ENCODE measurements at places on chromosomes 5 and 9. TPM values are rescaled to one million over a fixed set of nuclear protein-coding genes. Genes with fewer than 3 reads are reported as not detected.

The MCTP1 gene
- 1.4 TPM for total RNA-seq

The ADRB2 gene
- total RNA-seq: 0.54 TPM

The CEL gene
- total RNA-seq: 0.87 TPM

The PIK3R1 gene
- total RNA-seq: 60.7 TPM

The PCDHB5 gene
- total RNA-seq: 10.2 TPM

The SPINK13 gene
- total RNA-seq: not detected

The PTGES gene
- total RNA-seq: 3.3 TPM

The PTPN3 gene
- 7.2 TPM for total RNA-seq

The TMEM174 gene
- not detected for total RNA-seq

The FGD3 gene
- total RNA-seq: not detected

The ADGRV1 gene
- 1.5 TPM for total RNA-seq

The CCNJL gene
- total RNA-seq: 11.4 TPM
